Kidney (tissue), 22 donors: ENCODE measurements at places on chromosomes 3 and 15. TPM values are rescaled to one million over a fixed set of nuclear protein-coding genes. Genes with fewer than 3 reads are reported as not detected.

MAP6D1 gene
- polyA plus RNA-seq = 1.4 TPM

GRCh38 chr3:46524008-46524407 lies 26.2 kb downstream of the RTP3 start:
- no peaks in the 10 kb centered on the region for H3K36me3 ChIP-seq
- H3K27ac ChIP-seq = no peak overlapping the region
- no peaks in the 10 kb centered on the region for H3K4me1 ChIP-seq
- H3K27me3 ChIP-seq = no peaks in the 10 kb centered on the region

GRCh38 chr3:77066829-77067228 lies 26.9 kb downstream of the ROBO2 start:
- no peak for DNase-seq
- no peaks in the 10 kb centered on the region for H3K4me1 ChIP-seq
- no peaks in the 10 kb centered on the region for H3K36me3 ChIP-seq

DNA sequence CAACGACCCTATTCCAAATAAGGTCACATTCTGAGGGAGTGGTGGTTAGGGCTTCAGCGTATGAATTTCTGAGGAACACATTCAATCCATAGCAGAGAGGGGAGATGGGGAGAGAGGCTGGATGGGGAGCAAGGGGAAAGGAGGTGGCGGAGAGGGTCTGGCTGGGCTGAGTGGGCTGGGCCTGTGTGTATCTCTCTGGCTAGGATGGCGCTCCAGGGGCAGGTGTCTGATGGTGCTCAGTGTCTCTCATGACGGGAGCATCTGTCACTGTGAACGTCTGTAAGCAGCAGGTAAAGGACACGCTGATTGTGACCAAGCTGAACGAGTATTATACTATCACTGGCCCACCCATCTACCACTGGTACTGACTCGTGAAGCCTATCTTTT lies 159.6 kb downstream of the XXYLT1 start:
- no peaks in the 10 kb centered on the region for H3K36me3 ChIP-seq
- no peaks in the 10 kb centered on the region for H3K4me1 ChIP-seq
- DNase-seq = no peak
- no peaks in the 10 kb centered on the region for H3K27me3 ChIP-seq

KBTBD12 gene
- 1.6 TPM for polyA plus RNA-seq

ANKRD63 gene
- not detected for polyA plus RNA-seq

DNA sequence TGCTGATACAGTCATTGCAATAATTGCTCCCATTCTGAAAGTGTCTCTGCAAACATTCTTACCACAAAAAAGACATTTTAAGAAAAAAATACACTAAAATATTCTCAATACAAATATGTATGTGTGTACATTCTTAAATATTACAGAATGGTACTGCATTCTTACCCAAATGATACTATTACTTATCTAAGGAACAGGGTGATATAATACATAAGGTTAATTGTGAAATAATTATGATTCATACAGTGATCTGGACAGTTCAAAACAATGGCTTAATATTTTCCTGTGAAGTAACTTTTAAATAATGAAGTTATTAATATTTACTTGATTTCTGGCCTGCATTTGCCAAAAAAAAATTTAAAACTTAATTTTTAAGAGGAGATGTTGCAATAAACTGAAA lies 694.6 kb downstream of the TUSC7 start:
- no peaks in the 10 kb centered on the region for H3K4me1 ChIP-seq
- no peaks in the 10 kb centered on the region for H3K27me3 ChIP-seq
- H3K27ac ChIP-seq = no peak overlapping the region
- no peak for DNase-seq
- H3K36me3 ChIP-seq = no peaks in the 10 kb centered on the region

DNA sequence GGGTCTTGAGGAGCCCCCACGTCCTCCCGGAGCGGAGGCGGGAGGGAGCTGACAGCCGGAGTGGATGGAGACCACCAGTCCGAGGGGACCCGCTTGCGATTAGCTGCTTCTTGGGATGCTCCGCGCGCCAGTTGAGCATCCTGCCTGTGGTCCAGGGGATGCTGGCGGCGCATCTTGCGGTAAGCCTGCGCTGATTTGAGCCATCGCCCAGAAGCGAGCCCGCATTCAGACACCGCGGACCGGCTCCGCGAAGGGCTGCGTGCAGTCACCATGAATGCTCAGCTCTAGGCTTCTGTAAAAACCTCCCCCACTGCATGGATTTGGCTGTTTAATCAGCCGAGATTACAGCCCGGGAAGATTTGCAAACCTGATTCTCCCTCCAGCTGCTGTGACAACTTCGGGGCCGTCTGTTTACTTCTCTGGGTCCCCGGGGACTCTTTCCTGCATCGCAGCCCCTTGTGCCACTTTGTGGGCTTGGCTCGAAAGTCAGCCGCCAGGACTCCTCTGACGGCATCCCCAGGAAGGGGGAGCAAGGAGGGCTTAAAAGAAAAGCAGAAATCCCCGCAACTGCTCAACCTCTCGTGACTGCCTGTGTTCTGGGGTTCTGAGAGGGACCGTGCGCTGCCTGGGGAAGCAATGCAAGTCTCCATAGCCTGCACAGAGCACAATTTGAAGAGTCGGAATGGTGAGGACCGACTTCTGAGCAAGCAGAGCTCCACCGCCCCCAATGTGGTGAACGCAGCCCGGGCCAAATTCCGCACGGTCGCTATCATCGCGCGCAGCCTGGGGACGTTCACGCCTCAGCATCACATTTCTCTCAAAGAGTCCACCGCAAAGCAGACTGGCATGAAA lies 171.1 kb downstream of the KCNAB1 start:
- DNase-seq = peak; percentile 44
- H3K4me1 ChIP-seq = no peaks in the 10 kb centered on the region
- no peaks in the 10 kb centered on the region for H3K36me3 ChIP-seq
- H3K27ac ChIP-seq = no peak overlapping the region
- no peak overlapping the region for H3K4me3 ChIP-seq

DNA sequence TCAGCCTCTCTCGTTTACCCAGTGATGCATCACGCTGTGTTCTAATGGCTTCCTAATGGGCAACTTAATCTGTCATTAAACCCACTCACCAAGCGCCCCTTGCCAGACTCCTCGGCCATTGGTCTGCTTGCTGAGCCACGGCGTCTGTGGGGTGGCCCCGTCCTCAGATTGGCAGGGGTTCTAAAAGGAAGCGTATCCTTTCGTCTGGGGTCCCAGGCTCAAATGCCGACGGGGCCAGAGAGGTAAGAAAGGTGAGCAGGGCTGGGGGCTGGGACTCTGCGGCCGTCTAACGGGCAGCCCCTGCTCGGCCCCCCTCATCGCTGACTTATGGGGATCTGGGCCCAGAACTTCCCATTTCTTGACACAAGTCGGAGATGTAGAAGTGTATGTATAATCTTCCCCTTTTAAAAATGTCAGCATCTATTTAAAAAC lies 315.1 kb upstream of the PROK2 start:
- no peaks in the 10 kb centered on the region for H3K36me3 ChIP-seq
- H3K4me3 ChIP-seq = peak overlapping the region; percentile 64
- H3K4me1 ChIP-seq = peaks cover 2% of the 10 kb centered on the region
- DNase-seq = peak; percentile 78
- H3K27me3 ChIP-seq = peaks cover 5% of the 10 kb centered on the region

IL17RC gene
- 31.5 TPM for polyA plus RNA-seq

DNAH12 gene
- not detected for polyA plus RNA-seq

- DNase-seq = peak; percentile 91
- no peaks in the 10 kb centered on the region for H3K36me3 ChIP-seq
- peak overlapping the region; percentile 59 for H3K27ac ChIP-seq
- H3K4me1 ChIP-seq = peaks cover 29% of the 10 kb centered on the region
Observed at GRCh38 chr3:58628823-58629562, 37.6 kb downstream of the FAM3D start.

DNA sequence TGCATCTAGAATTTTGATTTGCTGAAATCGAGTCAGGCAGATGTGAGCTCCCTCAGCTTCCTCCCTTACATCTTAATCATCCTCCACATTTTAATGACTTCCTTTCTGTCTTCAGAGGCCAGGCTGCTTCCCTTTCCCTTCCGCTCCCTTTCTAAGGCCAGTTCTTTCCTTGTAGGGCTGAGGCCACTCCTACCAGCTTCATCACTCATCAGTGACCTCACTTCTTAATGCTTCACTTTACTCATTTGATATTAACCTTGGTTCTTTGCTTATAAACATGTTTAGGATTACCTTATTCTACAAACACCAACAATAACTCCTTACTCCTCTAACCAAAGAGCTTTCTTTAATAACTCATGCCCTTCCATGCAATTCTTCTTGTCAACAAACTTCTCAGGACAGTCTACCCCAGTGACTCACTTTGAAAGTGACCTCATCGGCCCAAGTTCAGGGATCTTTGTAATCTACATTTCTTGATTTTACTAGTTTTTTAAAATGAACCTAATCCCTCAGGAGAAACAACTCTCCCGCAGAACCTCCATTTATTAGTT lies 23.9 kb downstream of the ILDR1 start:
- DNase-seq = no peak
- H3K36me3 ChIP-seq = peaks cover 2% of the 10 kb centered on the region
- peak overlapping the region; percentile 23 for H3K27ac ChIP-seq
- H3K27me3 ChIP-seq = no peaks in the 10 kb centered on the region

GRCh38 chr15:85099195-85099803 lies 117.6 kb downstream of the PDE8A start:
- H3K4me1 ChIP-seq = no peaks in the 10 kb centered on the region
- no peak overlapping the region for H3K27ac ChIP-seq
- no peaks in the 10 kb centered on the region for H3K27me3 ChIP-seq
- H3K36me3 ChIP-seq = peaks cover 19% of the 10 kb centered on the region
